ENCODE measurements at places on chromosomes 11 and 22.
A peak's percentile ranks its signal among the peaks of the same experiment; 100 is the strongest.

- DNase-seq: no peak
Observed at GRCh38 chr11:65853246-65853979, 4.6 kb downstream of the CFL1 start.

DNA sequence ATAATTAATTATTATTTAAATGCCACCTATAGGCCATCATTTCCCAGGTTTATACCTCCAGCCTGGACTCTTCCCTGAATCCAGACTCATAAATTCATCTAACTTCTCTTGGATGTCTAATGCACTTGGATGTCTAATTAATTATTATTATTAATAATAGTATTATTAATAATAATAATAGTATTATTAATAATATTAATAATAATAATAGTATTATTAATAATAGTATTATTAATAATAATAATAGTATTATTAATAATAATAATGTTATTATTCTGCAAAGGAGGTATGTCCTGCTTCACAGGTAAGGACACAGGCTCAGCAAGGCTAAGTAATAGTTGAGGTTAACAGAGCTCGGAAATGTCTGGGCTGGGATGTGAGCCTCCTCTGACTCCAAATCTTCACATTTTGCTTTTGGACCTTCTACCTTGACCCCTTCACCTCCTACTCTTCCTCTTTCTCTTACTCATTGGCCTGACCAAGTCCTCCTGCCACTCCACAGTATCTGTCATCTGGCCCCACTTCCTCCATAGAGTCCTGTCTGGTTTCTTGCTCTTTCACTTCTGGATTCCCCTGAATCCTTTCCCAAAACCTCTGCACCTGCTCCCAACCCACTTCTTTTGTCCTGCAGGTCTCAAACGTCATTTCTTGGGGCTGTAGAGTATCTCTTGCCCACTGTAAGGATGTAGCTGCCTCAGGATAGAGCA lies 8.0 kb downstream of the RIBC2 start:
- peak; percentile 21 for DNase-seq

GRCh38 chr11:73239571-73240189 lies 21.6 kb downstream of the P2RY2 start:
- no peak for DNase-seq

DNA sequence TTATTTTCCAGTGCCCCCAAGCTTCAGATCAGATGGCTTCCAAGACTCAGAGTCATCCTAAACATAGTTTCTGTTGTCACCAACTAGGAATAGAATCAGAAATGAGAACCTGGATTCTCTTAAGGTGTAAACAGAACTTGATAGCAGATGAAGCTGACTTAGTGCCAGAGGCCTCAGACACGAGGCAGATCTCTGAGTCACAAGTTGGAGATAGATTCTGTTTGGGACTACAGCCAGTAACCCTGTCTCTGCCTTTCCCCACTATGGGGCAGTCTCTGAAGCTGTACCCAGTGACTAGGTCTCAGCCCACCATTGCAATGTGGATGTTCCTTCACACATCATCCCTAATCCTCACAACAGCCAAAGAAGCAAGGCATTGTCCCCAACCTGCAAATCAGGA lies 25.4 kb downstream of the NEU3 start:
- DNase-seq: no peak

GRCh38 chr11:117315285-117316196 lies 515 bp downstream of the BACE1 start:
- DNase-seq: no peak

- DNase-seq: no peak
Observed at GRCh38 chr22:39453765-39454378, 2.9 kb upstream of the MGAT3 start.

DNA sequence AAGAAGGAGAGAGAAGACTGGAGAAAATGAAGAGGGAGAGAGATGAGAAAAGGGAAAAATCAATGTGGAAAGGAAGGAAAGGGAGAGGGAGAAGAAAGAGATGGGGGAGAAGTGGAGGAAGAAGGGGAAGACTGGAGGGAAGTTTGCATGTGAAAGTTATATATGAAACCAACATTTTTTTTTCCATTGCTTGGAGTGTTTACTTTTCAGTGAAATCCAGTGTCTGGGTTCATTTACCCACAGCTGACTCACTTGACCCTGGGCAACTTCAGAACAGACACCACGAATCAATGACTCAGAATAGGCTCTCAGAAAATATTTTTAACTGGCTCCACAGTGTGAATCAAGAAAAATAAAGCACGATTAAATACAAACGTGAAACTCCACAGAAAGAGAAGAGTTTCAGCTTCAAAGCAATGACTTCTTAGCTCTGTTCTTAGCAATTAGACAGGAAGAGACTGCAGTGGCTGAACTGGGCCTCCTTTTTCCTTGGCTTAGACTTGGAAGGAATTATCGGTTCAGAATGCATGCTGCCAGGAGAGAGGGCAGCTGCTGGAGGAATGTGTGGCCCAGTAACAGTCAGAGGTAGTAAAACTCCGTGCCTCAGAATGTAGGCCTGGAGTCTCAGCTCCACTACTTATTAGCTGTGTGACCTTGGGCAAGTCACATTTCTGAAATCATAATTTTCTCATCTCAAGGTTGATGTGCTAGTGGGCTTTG lies 237.5 kb downstream of the MIAT start:
- DNase-seq: no peak

- DNase-seq: peak; percentile 10
Observed at GRCh38 chr11:13861411-13861810, 101.1 kb upstream of the SPON1 start.

DNA sequence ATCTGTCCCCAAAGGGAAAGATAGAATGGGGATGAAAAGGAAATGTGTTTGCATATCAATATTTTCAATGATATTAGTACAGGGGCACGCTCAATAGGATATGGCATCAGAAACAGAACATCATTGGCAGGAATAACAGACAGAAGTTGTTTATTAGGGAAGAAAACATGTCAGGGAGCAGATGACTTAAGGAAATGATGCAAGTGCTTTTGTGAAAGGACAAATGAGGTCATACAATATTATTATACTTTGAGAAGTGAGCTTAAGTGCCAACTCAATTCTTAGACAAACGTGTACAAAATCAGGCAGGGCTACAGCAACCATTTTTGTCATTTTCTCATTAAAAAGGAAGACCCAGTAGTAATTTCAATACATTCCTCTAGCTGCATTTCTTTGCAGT lies 388.4 kb downstream of the SOX6 start:
- DNase-seq: no peak

DNA sequence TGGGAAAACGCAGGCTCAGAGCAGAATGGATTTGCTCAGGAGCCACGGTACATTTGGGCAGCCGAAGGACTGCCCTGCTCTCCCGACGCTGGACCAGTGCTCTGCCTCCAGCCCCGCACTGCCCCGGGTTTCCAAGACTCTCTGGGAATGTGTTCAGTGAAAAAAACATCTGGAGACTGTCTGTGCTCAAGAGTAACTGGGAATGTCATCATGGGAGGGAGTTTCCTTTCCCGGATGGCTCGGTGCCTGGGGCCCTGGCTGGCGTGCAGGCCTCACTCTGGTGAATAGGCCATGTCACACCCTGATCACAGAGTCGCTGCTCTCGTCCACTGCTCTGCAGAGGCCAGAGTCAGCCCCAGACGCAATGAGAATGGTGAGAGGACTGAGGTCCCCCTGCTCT lies 9.8 kb upstream of the APOL6 start:
- no peak for DNase-seq

GRCh38 chr11:68093565-68093964 lies 27.6 kb downstream of the CHKA start:
- no peak for DNase-seq

GRCh38 chr11:2218031-2218633 lies 46.5 kb upstream of the TH start:
- no peak for DNase-seq

GRCh38 chr11:67631411-67631810 lies 1.7 kb upstream of the NUDT8 start:
- DNase-seq: no peak

GRCh38 chr11:26905368-26905767 lies 88.5 kb upstream of the FIBIN start:
- no peak for DNase-seq

- peak; percentile 62 for DNase-seq
Observed at GRCh38 chr11:35146074-35146521, 7.1 kb downstream of the CD44 start.

Data from CD4-positive, alpha-beta T cell treated with Interleukin-4 for 1 hour (primary cell).